T-helper 2 cell treated with Interferon-gamma antibody and Interleukin-4, amounts not matched to agents 100 ng/mL and 5 ng/mL, for 36 hours (primary cell): ENCODE measurements at places on chromosomes 6 and 20. TPM values are rescaled to one million over a fixed set of nuclear protein-coding genes. Genes with fewer than 3 reads are reported as not detected.

The SPTLC3 gene
- 0.73 and 0.95 TPM in 2 replicates for total RNA-seq

The BIRC7 gene
- total RNA-seq = not detected in 2 replicates

The GTSF1L gene
- total RNA-seq = 0.23 TPM in 1 of 2 replicates, not detected in the other

The GPX5 gene
- not detected in 2 replicates for total RNA-seq

The ZNF334 gene
- total RNA-seq = 1.2 and 1.3 TPM in 2 replicates

The MCHR2 gene
- not detected in 2 replicates for total RNA-seq

The PRRT1 gene
- not detected in 2 replicates for total RNA-seq

The EMILIN3 gene
- total RNA-seq = not detected in 2 replicates

The NOL4L gene
- 27.8 and 28.5 TPM in 2 replicates for total RNA-seq

The MEP1A gene
- total RNA-seq = not detected in 2 replicates

The TGM3 gene
- total RNA-seq = not detected in 2 replicates

The WFDC5 gene
- total RNA-seq = not detected in 2 replicates

The MLIP gene
- not detected in 2 replicates for total RNA-seq

The HTR1B gene
- total RNA-seq = not detected in 2 replicates

The RBM12 gene
- 130 TPM in 2 replicates for total RNA-seq

The TMC2 gene
- total RNA-seq = not detected in 2 replicates

The SLC52A3 gene
- not detected in 2 replicates for total RNA-seq

The SDHAF4 gene
- total RNA-seq = 7.8 and 8.4 TPM in 2 replicates

The TXLNB gene
- 0.36 and 0.55 TPM in 2 replicates for total RNA-seq

The UNC5CL gene
- 1.2 and 1.3 TPM in 2 replicates for total RNA-seq

The KATNA1 gene
- total RNA-seq = 22.3 and 23.3 TPM in 2 replicates

The BHLHE23 gene
- not detected in 2 replicates for total RNA-seq

The HCRTR2 gene
- total RNA-seq = not detected in 2 replicates

The TFAP2A gene
- 0.07 TPM in 1 of 2 replicates, not detected in the other for total RNA-seq

The TFB1M gene
- 20.9 and 24.6 TPM in 2 replicates for total RNA-seq

The FAM209B gene
- total RNA-seq = 0.86 and 1.5 TPM in 2 replicates

The SUMO4 gene
- total RNA-seq = 9.6 and 10.5 TPM in 2 replicates

The FAM162B gene
- not detected in 2 replicates for total RNA-seq

The PET117 gene
- total RNA-seq = 13.5 and 14.9 TPM in 2 replicates

The NKX2-4 gene
- not detected in 2 replicates for total RNA-seq

The SCRT2 gene
- not detected in 2 replicates for total RNA-seq

The ALDH8A1 gene
- 2.7 and 2.9 TPM in 2 replicates for total RNA-seq

The GMDS gene
- 24.2 and 26.0 TPM in 2 replicates for total RNA-seq

The SIRPG gene
- total RNA-seq = 65.4 and 68.0 TPM in 2 replicates

The DEFB132 gene
- total RNA-seq = not detected in 2 replicates

The PRDM13 gene
- not detected in 2 replicates for total RNA-seq

The FAM83C gene
- total RNA-seq = not detected in 2 replicates

The CTAGE9 gene
- not detected in 2 replicates for total RNA-seq

The CCN6 gene
- total RNA-seq = not detected in 2 replicates

The GSTA1 gene
- total RNA-seq = not detected in 2 replicates

The ENPP5 gene
- not detected in 2 replicates for total RNA-seq

The SMIM29 gene
- total RNA-seq = 20.3 and 22.1 TPM in 2 replicates

The KIF25 gene
- not detected in 2 replicates for total RNA-seq

The CTNNBL1 gene
- total RNA-seq = 74.4 and 86.8 TPM in 2 replicates

The TNXB gene
- total RNA-seq = 5.7 and 7.6 TPM in 2 replicates

The GABBR1 gene
- 22.8 and 26.5 TPM in 2 replicates for total RNA-seq

The RRP36 gene
- total RNA-seq = 70.7 and 74.8 TPM in 2 replicates

The POM121L2 gene
- not detected in 2 replicates for total RNA-seq

The FOXS1 gene
- not detected in 2 replicates for total RNA-seq

The PLN gene
- not detected in 2 replicates for total RNA-seq

The NRSN2 gene
- total RNA-seq = 4.0 and 5.2 TPM in 2 replicates

The RPN2 gene
- 235 and 241 TPM in 2 replicates for total RNA-seq
